GM12892 (cell line): ENCODE measurements at places on chromosomes 4 and X.

- no peak for DNase-seq
Observed at GRCh38 chrX:154350429-154351182, 23.8 kb downstream of the FLNA start.

GRCh38 chrX:115360220-115360781 lies 70.8 kb downstream of the LUZP4 start:
- no peak for DNase-seq

DNA sequence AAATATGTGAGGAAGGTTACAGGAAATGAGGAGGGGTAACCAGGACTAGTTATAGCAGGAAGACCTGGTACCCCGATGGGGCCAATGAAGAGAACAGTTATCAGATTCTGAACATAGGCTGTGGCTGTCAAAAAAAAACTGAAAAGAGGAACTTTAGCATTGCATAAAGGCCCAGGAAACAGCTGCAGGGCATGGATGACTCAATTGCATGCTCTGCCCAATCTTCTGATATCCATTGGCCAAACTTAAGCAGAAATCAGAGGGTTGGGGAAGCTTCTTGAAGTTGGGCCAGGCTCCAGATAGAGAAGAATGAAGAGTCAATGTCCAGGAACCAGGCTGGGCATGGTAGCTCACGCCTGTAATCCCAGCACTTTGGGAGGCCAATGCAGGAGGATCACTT lies 1222.4 kb upstream of the PRKX start:
- DNase-seq: no peak

- DNase-seq: no peak
Observed at GRCh38 chrX:119579414-119579813, 5.1 kb downstream of the UBE2A start.

GRCh38 chrX:72120837-72121236 lies 10.9 kb downstream of the RTL5 start:
- DNase-seq: no peak

- DNase-seq: no peak
Observed at GRCh38 chrX:153708415-153708814, 15.8 kb downstream of the BCAP31 start.

DNA sequence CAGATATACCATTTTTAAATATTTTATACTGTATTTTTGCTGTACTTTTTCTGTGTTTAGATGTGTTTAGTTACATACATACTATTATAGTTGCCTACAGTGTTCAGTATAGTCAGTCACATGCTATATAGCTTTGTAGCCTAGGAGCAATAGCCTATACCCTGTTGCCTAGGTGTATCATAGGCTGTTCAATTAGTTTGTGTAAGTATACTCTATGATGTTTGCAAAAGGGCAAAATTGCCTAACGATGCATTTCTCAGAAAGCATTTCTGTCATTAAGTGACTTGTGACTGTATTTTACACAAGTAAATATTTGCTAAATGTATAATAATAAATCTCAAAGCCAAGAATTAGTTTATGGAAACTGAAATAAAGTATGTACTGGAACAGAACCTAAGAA lies 9.5 kb downstream of the ETFDH start:
- no peak for DNase-seq

GRCh38 chrX:95290455-95290854 lies 1394.2 kb upstream of the DIAPH2 start:
- no peak for DNase-seq

GRCh38 chrX:18983666-18984380 lies at the start of gene PHKA2:
Gene PHKA2 (minus strand): TSS chrX:18984114. CDS start chrX:18983932, 182 bp downstream.
- no peak for DNase-seq

DNA sequence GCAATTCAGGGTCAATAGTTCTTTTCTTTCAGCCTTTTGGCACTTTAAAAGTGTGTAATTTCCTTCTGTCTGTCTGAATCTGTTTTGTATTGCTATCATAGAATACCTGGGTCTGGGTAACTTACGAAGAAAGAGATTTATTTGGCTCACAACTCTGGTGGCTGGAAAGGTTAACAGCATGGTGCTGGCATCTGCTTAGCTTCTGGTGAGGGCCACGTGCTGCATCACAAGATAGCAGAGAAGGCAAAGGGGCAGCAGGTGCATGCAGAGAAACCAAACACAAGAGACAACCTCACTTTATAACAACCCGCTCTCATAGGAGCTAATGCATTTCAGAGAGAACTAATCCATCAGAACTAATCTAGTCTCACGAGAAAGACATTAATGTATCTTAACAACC lies 18.8 kb downstream of the RGN start:
- DNase-seq: no peak

GRCh38 chrX:101232316-101232715 lies 12.7 kb downstream of the DRP2 start:
- no peak for DNase-seq

- no peak for DNase-seq
Observed at GRCh38 chr4:52926196-52926974, 64.3 kb downstream of the RASL11B start.

GRCh38 chrX:135185795-135186443 lies 14.7 kb upstream of the CT55 start:
- DNase-seq: no peak

- DNase-seq: peak; percentile 8
Observed at GRCh38 chrX:153816831-153817690, 13.3 kb downstream of the PDZD4 start.

DNA sequence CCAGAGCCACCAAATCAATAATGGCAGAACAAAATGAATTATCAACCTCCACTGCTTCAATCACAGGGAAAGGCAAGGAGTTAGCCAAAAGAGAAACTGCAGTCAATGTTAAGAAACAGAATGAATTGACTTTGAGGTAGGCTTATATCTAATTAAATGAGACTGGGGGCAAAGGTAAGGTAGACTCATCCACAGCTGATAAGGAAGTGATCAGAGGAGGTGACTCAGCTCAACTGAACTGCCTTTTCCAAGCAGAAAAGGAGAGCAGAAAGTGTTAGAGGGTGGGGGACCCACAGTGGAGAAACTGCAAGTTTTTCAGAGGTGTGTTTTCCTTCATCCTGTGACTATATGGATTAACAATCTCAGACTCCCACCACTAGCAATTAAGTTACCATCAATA lies 345.8 kb upstream of the PPARGC1A start:
- DNase-seq: no peak

DNA sequence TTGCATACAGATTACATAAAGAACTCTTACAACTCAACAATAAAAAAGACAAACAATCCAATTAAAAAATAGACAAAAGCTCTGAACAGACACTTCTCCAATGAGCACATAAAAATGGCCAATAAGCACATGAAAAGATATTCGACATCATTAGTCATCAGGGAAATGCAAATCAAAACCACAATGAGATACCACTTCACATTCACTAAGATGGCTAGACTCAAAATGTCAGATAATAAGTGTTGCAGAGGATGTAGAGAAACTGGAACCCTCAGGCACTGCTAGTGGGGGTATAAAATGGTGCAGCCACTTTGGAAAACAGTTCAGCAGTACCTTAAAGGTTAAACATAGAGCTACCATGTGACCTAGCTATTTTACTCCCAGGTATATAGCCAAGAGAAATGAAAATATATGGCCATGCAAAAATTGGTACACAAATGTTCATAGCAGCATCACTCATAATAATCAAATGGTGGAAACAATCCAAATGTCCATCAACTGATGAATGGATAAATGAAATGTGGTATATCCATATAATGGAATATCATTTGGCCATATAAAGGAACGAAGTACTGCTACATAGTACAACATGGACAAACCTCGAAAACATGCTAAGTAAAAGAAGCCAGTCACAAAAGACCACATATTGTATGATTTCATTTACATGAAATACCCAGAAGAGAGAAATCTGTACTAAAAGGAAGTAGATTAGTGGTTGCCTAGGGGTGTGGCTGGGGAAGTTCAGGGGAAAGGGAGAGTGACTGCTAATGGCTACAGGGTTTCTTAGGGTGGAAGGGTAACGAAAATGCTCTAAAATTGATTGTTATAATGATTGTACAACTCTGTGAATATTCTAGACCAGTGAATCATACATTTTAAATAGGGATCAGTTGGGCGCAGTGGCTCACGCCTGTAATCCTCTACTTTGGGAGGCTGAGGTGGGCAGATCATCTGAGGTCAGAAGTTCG lies 29.4 kb downstream of the SASH3 start:
- DNase-seq: no peak

DNA sequence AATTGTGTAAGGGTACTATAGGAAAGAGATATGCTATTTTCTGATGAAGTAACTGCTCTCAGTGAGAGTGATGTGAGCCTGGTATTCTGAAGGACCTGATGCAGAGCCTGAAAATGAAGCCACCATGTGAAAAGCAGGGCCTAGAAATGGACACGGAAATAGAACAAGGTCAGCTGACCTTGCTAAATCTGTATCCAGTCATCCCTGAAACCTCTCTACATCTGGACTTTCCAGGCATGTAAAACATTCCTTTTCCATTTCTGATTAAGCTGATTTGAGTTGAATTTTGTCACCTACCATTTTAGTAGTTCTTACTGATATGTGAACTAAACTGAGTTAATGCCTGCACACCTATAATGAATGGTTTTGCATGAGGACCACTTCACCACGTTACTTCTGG lies 72.4 kb upstream of the NEIL3 start:
- DNase-seq: no peak

DNA sequence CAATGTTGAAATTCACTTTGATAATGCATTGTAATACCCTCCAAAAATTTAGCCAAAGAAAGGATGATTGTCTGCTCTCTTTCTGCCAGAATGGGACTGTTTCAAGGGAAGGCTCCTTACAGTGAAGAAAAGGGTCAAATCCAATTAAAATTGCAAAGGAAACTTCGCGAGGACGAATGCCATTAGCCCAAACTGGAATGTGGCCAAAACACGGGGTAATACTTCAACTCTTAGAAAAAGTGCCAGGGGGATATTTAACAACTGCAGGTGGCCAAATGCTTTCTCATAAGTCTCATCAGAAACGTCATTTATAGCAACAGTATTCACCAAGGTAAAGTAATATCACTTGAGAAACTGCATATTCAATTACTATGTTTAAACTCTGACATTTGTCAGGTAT lies 29.0 kb downstream of the NKX3-2 start:
- DNase-seq: no peak

DNA sequence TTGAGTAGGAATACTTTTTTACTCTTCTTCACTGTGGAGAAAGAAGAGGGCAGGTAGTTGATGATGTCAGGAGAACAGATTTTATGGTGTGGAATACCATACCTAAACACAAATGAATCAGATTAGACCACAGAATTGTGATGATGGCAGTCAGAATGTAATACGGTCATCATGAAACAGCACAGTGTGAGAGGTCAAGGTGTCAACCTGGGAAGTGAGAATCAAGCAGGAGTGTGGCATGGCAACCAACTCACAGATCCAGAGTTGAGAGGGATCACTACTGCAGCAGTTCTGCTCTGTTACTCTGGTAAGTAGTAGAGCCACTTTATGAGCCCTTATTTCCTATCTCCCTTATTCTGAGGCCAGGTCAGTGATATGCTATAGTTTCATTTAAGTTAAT lies 27.7 kb downstream of the METTL14 start:
- no peak for DNase-seq

DNA sequence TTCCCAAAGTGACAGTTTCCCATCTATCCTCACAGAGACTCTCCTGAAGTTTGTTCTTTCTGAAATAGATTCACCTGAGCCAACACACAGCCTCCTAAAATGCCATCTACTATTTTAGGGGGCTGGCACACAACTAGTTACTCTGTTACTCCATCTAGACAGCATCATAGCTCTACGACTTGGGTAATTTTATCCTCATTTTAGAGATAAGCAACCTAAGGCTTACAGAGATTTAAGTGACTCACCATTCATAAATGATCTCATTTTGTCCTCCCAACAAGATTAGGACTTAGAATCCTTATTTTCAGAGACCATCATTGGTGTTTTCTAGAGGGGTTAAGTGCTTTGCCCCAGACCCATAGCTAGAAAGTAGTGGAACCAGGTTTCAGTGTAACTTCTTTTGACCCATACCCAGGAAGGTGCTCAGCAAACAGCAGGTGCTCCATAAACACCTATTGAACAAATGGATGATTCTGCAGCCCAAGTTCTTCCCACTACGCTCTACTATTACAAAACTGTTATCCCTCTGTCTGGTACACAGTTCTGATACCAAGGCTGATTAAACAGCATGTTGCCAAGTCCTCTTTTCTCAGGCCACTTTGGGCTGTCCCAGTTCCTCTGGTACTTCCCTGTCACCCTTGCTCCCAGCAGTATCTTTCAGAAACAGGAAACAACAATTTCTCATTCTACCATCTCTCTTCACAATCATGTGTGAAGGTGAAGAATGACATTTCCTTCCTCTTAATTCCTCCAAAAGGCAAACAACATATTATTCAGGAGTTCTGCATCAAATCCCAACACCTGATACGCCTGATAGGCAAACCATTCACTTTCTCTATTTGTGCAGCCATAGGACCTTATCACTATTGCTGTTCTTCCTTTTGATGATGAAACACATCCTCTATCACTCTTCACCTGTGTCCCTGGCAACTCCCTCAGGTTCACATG lies 304.7 kb upstream of the TAPT1 start:
- DNase-seq: no peak

GRCh38 chr4:52638717-52639116 lies 20.4 kb downstream of the USP46 start:
- no peak for DNase-seq

DNA sequence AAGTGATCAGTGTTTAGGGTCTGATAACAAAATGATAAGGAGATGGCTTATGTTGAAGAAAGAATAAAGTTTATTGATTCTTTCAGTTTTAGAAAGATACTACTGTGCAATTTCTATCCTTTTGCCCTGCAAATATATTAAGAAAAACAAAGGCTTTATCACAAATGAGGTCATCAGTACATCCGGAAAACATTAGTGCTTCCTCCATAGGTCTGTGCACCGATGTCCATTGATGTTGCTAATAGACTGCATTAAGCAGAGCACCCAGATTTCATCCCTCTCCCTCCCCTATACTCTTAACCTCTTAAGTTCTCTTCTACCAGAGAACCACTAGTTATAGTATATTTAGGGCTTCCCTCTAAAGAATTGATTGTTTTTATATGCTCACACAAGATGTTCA lies 53.7 kb upstream of the HHIP start:
- DNase-seq: no peak

DNA sequence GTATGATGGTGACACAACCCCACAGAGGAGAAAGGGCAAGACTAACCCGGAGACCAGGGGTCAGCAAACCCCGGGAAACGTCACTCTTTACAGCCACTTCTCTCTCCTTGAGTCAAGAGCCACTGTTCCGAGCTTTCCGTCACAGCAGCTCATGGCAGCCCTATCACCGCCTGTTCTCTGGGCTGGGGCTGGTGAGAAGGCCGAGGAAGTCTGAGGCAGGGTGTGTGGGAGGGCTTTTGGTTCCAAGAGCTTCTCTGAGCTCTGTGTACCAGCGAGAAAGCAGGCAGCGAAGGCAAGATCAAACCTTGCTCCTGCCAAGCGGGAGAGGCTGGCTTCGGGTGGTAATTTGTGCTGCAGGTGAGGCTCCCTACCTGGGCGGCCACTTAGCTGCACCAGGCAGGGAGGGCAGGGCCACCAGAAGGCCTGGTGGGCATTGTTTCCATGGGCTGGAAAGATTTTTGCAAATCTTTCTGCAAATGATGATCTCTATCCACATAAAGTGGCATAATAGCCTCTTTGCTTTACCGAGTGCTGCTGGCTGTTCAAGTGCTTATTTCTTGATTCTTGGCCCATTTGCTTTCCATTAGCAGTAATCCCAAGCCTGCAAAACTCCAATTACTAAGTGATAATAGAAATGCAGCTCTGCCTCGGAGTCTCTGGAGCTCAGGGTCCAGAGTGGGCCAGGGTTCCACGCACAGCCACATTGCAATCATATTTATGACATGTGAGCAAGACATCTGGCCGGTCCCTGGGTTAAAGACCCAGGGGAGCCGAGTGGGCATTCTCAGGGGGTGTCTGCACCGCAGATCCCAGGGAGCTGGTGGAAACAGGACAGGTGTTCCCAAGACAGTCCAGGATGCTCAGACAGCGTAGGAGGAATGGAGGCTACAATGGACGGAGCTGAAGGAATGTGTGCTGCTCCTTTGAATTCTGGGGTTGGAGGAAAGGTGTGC lies 41.5 kb downstream of the DCTD start:
- no peak for DNase-seq
